ENCODE measurements at places on chromosomes 4 and X.

DNA sequence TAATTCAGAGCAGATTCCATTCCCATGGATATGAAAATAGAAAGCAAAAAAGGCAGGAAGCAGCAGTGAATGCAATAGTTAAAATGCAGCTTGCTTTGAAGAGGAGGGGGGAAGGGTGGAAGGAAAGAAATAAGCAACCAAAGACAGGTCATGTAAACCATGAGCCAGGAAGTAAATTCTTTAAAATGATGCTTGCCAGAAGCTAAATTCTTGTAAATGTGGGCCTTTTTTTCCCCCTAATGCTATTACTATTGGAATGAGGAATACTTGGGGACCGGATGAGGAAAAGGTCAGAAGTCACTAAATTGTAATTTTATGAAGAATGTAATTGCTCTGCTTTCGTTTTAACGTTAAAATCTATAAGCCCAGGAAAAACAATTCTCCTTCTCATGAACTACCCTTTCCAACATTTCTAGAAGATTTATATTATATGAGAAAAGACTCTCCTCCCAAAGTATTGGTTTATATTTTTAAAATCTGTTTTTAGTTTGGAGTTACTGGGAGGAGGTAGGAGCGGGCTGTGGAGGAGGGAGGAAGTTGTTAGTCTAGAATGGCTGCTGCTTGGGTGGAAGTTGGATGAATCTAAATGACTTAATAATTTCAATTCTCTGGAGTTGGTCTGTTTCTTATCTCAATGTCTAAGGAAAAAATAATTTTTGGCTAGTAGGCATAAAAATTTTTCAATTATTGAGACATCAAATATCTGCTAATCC is 77.6 kb upstream of the PCDH18 start:
- peak; percentile 84 for DNase-seq

DNA sequence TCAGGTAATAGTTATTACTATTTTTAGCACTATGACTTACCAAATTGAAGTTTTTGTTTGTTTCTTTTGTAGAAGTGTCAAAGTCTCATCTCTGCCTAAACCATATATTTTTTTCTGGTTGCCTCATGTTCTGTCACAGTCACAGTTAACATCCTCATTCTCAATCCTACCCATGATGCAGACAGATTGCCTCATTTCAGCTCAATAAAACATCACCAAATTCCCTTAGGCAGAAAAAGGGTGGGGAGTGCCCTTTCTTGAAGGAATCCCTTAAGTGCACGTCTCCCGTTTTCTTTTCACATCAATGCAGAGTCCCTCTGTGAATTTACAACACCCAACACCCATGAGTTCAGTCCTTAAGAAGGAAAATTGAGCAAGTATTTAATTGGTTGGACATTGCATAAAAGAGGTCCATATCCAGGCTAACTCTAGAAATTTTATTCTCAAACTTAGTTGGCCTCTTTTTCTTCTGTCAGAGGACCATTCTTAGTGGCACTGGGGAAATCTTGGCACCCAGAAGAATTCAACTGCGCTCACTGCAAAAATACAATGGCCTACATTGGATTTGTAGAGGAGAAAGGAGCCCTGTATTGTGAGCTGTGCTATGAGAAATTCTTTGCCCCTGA is 103.7 kb upstream of the BMPR1B start:
- no peak for DNase-seq

GRCh38 chr4:134260126-134260525 is 58.5 kb upstream of the PABPC4L start:
- DNase-seq, result no peak

DNA sequence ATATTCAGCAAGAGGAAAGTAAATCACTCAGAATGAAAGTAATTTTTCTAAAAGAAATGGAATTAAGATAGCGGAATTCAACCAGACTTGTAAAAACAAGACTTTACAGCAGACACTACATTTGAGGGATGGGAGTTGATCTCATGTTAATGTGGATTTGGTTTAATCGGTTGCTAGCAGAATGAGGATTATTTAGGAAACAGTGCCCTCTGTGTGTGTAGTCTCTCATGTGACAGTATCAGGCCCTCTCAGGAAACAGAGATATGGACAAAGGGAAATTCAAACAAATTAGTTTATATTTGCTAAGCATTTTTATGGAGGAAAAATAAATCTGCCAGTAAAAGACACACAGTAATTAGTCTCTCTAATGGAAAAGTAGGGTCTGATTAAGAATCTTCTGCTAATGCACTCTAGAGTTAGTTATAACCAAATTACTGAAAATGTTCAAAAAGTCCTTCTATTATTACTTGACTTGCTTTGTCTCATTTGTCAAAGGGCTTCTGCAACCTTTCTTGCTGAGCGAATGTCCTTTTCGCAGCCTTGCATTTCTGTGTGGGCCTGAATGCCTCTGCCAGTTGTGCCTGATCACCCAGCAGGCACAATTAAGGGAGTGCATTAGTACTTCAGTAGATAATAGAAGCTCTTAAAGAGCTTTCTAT is 1282.3 kb upstream of the TENM3 start:
- peak; percentile 6 for DNase-seq

DNA sequence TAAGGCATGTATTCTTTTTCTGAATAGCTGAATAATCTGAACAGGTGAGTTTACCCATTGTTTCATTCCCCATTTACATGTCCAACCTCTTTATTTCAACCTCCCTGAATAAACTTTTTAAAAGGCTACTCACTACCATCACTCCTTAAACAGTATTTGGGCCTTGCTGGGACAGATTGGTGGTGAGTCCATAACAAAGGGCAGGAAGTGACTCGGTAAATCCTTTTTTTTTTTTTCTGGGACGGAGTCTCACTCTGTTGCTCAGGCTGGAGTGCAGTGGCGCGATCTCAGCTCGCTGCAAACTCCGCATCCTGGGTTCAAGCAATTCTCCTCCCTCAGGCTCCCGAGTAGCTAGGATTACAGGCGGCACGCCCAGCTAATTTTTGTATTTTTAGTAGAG is 23.4 kb upstream of the SEC24B start:
- no peak for DNase-seq

Measured in AG10803 (cell line).